ENCODE measurements at places on chromosomes 3 and 15. TPM values are rescaled to one million over a fixed set of nuclear protein-coding genes. Genes with fewer than 3 reads are reported as not detected.

Gene CHST2
- 3.7 TPM for total RNA-seq

Gene LRRC34
- total RNA-seq: 3.1 TPM

Gene NR1I2
- not detected for total RNA-seq

Gene DYNLT2B
- total RNA-seq: 6.1 TPM

Gene BOC
- total RNA-seq: not detected

Gene ATXN7
- total RNA-seq: 5.1 TPM
